ENCODE measurements at places on chromosomes 2 and 18. TPM values are rescaled to one million over a fixed set of nuclear protein-coding genes. Genes with fewer than 3 reads are reported as not detected.

DNA sequence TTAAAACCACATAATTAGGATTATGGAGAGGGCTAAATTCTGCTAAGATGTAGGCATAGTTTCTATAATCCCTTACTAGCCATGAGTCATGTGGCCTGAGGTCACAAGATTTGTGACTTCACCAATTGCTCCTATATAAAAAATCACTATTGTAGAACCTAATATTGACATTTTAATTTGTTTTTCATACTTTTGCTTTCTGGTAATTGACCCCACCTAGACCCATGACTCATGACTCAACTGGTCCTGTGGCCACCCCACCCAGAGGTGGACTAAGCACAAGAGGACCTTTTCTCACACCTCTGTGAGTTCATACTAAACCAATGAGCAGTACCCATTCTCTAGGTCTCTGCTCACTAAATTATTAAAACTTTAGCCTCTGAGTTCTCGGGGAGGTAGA, 1567.5 kb upstream of the LRRTM1 start:
- no peak for DNase-seq

- DNase-seq, result no peak
These were observed 231.6 kb upstream of the ETAA1 start for GRCh38 chr2:67165523-67165990.

- no peak for DNase-seq
These were observed 42.9 kb upstream of the EPG5 start for GRCh38 chr18:46010050-46010449.

DNA sequence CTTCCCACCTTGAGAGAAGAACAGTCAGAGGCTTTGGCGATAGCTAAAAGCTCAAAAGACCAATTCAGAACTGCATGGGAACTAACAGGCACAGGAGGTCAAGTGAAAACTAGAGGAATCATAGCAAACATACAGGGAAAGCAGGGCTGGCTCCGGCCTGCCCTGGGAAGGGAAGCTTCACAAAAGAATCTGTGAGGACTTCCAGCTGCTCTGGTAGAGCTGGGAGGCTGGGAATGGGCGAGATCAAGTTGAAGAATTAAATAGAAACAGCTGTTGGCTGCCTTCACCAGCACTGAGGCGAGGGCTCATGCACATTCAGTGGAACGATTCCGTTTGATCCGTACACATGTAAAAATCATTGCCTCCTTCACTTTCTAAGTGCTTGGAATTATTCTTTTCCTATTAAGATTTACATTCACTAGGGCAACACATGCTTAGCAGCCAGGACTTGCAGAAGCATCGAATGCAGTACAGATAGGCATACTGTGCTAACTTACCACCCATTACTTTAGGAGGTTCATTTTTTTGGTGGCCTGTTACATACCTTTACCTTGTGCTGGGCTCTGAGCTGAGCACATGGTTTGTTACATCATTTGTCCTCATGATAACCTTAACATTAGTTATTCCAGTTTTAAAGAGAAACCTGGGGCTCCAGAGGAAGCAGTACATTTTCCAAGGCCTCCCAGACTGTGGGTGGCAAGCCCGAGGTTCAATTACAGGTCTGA, 125.4 kb upstream of the RNF152 start:
- no peak for DNase-seq

GRCh38 chr2:20481798-20482405, 35.0 kb downstream of the RHOB start:
- DNase-seq, result no peak

DNA sequence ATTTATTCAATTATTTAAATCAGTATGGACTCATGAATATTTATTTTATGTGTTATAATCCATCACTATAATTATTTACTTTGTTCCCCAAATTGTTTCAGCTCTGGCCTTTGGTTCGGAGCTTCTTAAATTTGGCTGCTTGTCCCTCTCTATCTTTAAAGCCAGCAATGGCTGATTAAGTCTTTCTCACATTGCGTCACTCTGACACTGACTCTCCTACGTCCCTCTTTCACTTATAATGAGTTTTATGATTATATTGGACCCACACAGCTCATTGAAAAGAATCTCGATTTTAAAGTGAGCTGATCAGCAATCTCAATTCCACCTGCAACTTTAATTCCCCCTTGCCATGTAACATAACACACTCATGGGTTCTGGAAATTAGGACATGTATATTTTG, 185.2 kb upstream of the SLC39A10 start:
- no peak for DNase-seq

DNA sequence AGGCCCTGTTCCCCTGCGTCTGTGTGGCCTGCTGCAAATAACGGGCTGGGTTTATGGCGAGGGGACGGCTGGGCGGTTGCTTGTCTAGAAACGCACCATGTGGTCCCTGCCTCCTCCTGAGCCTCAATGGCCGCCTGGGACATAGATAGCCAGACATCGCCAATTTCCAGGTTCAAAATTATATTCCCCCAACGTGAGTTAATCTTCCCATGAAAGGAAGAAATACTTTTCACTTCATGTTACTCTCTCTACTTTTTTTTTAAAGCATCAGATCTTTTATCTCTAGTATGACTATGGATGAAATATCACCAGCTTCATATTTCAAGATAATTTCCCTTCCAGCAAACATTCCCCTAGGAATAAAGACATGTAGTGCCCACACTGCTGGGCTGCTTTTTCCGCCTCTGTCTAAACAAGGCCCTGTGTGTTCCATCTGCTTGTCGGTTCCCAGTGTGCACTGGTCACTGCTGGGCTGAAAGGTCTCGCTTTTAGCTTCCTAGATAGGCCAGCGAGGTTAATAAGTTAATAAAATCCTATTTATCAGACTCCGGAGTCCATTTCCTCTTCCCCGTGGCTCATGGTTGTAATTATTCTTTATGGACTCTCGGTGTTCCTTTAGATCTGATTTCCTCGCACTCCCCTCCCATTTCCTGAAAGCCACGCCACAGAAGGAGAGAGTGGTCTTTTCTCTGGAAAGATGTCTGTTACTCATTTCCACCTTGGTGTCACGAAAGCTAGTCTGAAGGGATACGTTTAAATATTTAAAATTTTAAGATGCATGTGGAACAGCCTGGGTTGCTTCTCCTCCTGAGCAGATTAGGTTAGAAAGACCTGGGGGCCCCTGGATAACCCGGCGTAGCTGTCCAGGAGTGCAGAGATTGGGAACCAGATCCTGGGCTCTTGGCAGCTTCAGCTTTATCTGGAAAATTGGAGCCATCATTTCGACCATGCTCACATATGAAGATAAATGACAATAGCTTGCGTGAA, 196.6 kb upstream of the COPS8 start:
- no peak for DNase-seq

DNA sequence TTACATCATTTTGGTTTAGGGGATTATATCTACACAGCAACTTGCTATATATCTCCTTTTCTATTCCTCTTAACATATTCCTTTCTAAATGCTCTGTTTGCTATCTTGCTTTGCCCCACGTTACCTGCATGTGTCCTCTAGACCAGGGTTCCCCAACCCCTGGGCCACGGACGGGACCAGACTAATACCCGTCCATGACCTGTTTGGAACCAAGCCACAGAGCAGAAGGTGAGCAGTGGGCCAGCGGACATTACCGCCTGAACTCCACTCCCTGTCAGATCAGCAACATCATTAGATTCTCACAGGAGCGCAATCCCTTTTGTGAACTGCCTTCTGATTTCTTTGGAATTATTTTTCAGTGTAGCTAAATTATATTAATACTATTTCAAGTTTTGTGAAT, 66.7 kb downstream of the KCMF1 start:
- no peak for DNase-seq

- no peak for DNase-seq
These were observed 447.6 kb upstream of the POU3F3 start for GRCh38 chr2:104406261-104406726.

- no peak for DNase-seq
These were observed 423.6 kb upstream of the POU3F3 start for GRCh38 chr2:104430359-104430740.

GRCh38 chr18:11387880-11388279, 221.5 kb upstream of the SLC35G4 start:
- no peak for DNase-seq

DNA sequence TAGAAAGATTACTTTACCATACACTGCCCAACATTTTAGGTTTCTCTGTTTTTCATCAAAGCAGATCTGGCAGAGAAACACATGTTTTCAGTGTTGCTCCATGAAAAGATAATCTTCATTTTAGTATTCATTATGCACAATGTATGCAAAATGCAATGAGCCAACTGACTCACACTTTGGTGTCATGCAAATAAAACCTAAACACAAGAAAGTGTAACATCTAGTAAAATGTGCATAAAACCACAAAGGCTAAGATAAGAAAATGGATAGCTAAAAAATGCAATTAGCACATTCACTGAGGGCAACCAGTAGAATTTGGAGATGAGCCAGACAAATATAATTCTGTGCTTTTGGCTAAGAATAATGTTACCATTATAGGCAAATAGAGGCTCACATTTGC, 203.5 kb upstream of the UBE2E3 start:
- no peak for DNase-seq

RNF152 gene
- total RNA-seq, result 9.6 TPM

CABYR gene
- total RNA-seq, result 3.1 TPM

DSG4 gene
- total RNA-seq, result not detected

SEMA4F gene
- 6.6 TPM for total RNA-seq

ITGB6 gene
- total RNA-seq, result not detected

All from mesenteric fat pad (tissue), 1 donor.